Epithelial cell of esophagus (primary cell): ENCODE measurements at places on chromosomes 13 and 19.

- DNase-seq = no peak
Measured at GRCh38 chr13:34764246-34764645, 177.8 kb upstream of the NBEA start.

DNA sequence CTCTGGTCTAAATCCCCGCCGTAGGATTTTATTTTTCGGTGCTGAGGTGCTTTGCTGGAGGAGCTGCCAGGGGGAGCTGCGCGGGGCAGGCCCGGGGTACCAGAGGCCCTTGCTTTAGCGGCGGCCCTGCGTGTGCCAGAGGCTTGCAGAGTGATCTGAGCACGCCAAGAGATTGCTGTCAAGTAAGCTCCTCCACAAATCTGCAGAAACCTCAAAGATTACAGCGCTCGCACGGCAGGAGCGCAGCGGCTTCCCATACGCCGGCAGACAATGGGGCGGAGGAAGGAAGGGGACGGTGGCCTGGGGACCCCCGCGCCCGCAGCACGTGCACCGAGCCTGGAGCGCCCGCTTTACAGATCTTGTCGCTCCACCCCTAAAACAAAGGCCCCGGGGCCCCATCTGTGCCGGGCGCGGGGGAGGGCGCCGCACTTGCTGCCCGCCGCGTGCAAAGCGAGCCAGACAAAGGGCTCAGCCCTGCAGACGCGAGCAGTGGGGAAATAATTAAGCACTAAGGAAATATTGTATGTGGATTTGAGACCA, 9.1 kb upstream of the C19orf12 start:
- DNase-seq = peak; percentile 5

GRCh38 chr13:111275995-111276618, 44.3 kb upstream of the TEX29 start:
- no peak for DNase-seq

GRCh38 chr19:47778954-47779351, 450 bp downstream of the SELENOW start:
- no peak for DNase-seq

GRCh38 chr19:19096641-19097627, 33.1 kb downstream of the SLC25A42 start:
- DNase-seq = no peak

DNA sequence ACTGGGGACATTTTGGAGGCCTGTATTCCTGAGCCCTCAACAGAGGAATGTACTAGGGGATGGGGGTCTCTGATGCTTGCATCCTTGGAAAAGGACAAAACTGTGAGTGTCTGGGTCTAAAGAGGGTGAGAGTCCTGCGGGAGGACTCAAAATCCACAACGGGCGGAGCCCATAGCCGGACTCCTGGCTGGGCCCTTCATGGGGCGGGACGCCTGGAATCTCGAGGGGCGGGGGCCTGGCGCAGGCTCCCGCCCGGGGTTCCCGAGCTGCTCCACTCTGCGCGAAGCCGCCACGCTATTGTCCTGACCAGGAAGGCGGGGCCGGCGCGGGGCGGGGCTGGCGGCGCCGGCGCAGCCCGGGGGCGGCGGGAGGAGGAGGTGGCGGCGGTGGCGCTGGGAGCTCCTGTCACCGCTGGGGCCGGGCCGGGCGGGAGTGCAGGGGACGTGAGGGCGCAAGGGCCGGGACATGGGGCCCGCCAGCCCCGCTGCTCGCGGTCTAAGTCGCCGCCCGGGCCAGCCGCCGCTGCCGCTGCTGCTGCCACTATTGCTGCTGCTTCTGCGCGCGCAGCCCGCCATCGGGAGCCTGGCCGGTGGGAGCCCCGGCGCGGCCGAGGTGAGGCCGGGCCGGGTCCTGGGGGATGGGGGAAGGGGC, at the start of gene APLP1:
Gene APLP1, plus strand, starts transcription at position 403 of the 651 bp plus-strand sequence. Its CDS starts 63 bp downstream, at position 466.
- peak; percentile 36 for DNase-seq

- peak; percentile 72 for DNase-seq
Measured at GRCh38 chr13:58991826-58992477, 1171.8 kb downstream of the DIAPH3 start.

DNA sequence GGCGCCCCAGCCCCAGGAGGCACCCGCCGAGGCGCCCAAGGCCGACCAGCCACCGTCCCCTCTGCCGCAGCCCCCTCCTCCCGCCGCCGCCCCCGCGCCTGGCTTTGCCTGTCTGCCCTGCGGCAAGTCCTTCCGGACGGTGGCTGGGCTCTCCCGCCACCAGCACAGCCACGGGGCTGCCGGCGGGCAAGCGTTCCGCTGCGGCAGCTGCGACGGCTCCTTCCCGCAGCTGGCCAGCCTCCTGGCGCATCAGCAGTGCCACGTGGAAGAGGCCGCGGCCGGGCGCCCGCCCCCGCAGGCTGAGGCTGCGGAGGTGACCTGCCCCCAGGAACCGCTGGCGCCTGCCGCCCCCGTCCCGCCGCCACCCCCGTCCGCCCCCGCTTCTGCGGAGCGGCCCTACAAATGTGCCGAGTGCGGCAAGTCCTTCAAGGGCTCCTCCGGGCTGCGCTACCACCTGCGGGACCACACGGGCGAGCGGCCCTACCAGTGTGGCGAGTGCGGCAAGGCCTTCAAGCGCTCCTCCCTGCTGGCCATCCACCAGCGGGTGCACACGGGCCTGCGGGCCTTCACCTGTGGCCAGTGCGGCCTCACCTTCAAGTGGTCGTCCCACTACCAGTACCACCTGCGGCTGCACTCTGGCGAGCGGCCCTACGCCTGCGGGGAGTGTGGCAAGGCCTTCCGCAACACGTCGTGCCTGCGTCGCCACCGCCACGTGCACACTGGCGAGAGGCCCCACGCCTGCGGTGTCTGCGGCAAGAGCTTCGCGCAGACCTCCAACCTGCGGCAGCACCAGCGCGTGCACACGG, 2.6 kb upstream of the NAT14 start:
- no peak for DNase-seq

GRCh38 chr13:110376120-110376519, 69.0 kb downstream of the COL4A2 start:
- DNase-seq = no peak

GRCh38 chr13:71759651-71760511, 107.1 kb downstream of the DACH1 start:
- DNase-seq = no peak

GRCh38 chr13:53069800-53070199, 41.2 kb downstream of the OLFM4 start:
- no peak for DNase-seq

- DNase-seq = no peak
Measured at GRCh38 chr19:17393914-17394313, at the start of gene CCDC194. Gene CCDC194 (minus strand): TSS chr19:17394196. CDS start chr19:17394158, 38 bp downstream.

GRCh38 chr19:34556488-34556887, 74.9 kb downstream of the WTIP start:
- DNase-seq = no peak

- no peak for DNase-seq
Measured at GRCh38 chr13:45138282-45138681, 18.0 kb downstream of the GTF2F2 start.

- no peak for DNase-seq
Measured at GRCh38 chr19:37964109-37964508, 57.1 kb downstream of the SIPA1L3 start.

DNA sequence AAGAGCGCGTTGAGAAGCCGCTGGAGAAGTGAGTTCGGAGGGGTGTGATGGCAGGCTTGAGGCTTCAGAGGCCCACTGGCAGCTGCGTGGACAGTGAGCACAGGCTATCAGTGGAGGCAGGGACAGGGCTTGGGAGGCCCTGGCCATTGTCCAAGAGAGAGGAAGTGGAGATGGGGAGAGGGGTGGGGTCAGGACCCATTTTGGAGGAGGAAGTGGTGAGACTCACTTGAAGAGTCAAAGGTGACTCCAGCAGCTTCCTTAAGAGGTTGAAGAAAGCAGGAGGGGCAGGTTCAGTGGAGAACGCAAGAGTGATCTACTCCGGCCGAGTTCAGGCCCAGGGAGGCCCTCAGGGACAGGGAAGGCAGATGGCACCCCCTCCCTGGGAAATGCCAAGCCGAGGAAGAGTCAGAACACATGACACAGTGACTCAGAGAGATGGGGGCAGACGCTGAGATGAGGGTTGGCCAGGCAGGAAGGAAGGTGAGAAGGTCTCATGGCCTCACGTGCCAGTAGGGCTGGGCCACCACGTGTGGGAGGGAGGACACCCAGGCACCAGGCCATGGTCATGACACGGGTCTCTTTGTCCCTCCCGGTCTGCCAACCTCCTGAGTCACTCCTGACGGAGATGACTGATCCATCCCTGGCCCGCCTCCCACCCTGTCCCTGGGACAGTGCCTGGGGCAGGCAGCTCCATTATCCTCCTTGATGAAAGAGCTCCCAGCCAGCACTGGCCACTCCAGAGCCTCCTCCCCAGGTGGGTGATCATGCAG, 10.1 kb upstream of the CD22 start:
- peak; percentile 69 for DNase-seq

DNA sequence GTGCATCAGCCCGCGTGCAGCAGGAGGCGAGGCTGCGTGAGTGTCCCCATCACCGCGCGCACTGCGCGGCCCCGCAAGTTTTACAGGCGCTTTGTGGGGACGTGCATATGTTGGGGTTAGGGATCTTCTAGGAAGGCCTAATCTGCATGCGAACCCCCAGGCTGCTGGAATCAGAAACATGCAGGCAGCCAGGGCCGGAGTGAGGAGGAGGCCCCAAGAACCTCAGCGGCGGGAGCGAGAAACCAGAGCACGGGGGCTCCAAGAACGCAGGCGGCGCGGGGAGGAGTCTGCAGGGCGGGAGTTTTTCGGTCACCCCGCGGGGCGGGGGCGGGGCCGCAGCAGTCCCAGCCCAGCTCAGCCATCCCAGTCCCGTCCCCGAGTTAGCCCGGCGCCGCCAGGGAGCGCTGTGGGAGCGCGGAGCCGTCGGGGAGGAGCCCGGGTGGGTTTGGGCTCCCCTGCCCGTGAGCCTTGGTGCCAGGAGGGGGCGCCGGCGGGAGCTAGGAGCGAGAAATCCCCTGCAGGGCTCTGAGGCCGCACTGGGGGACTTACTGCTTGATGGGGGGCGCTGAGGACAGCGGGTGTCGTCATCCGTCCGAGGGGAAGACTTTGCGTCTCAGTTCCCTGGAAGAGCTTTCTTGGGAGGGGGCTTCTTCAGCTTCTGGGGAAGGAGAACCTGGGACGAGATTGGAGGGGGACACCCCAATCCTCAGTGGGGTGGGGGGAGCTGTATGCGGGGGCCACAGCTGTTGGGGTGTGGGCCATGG, 933 bp upstream of the NRTN start:
- DNase-seq = peak; percentile 86

DNA sequence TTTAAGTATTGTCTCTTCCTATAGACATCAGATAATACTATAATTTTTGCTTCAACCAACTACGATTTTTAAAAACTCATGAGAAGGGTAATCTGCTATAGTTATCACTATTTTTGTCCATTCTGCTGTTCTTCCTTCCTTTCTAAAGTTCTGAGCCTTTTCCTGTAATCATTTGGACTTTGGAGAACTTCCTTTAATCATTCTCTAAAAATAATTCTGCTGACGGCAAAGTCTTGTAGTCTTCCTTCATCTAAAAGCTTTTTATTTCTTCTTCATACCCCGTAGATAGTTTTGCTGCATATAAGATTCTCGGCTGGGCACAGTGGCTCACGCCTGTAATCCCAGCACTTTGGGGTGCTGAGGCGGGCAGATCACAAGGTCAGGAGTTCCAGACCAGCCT, 5.1 kb upstream of the FCGBP start:
- no peak for DNase-seq

- no peak for DNase-seq
Measured at GRCh38 chr19:41804336-41804735, 7.9 kb downstream of the CEACAM3 start.

GRCh38 chr19:39169143-39169810, 27.5 kb upstream of the NCCRP1 start:
- DNase-seq = no peak

DNA sequence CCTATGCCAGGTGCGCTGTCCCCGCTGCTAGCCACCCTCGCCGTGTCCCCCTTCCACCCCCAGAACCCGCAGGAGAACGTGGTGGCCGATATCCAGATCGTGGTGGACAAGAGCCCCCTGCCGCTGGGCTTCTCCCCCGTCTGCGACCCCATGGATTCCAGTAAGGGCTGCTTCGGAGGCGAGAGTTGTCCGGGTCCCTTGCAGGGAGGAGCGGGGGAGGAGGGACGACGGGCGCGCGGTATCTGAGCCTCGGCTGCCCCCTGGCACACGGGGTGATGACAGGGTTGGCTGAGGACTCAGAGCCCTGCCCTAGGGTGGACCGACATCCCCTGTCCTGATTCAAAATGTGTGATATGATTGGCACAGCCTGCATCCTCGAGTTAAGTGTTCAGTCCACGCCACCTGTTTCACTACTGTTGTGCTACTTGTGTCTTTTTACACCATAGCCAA, 653 bp downstream of the MVB12A start:
- DNase-seq = peak; percentile 31

DNA sequence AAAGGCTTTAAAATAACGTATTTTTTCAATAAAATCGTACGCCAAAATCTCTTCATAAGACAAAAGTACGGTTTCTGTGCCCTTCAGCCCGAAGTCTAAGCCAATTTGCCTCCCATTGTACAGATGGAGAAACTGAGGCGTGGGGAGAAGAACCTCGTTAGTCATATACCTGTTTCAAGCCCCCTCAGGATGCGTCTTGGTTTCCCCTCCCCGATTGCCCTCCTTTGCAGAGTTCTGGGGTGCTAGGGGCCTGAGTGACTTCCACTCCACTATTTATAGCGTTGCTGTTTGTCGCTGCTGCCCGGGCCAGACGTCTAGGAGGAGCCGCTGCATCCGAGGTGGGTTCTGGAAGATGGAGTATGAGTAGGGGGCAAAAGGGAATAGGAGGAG, 2.3 kb upstream of the LTBP4 start:
- DNase-seq = no peak

GRCh38 chr19:58559275-58560006, 1.0 kb upstream of the UBE2M start:
- DNase-seq = peak; percentile 84

GRCh38 chr13:102935896-102936321, 90.1 kb downstream of the ERCC5 start:
- no peak for DNase-seq

- DNase-seq = no peak
Measured at GRCh38 chr13:32537580-32538142, 934 bp downstream of the N4BP2L2 start.

DNA sequence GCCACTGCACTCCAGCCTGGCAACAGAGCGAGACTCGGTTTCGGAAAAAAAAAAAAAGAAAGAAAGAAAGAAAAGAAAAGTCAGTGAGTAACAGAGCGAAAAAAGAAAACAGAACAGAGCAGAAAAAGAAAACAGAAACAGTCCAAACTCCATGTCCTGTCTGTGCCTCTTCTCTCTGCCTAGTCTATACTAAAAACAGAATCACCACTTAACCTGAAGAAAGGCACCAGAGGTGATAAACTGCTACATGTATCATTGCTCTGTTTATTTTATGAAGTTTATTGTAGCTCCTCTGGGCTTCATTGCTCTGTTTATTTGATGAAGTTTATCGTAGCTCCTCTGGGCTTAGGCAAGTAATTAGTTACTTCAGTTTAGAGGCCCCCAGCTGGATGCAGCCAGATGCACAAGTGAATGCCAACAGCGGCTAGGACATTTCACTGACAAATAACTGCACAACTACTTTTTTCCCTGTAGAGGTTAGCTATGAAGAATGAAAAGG, 39.2 kb downstream of the TBC1D4 start:
- DNase-seq = no peak

GRCh38 chr13:75165543-75166230, 316.3 kb downstream of the TBC1D4 start:
- DNase-seq = no peak

GRCh38 chr19:58575183-58576041, 2.3 kb upstream of the MZF1 start:
- DNase-seq = peak; percentile 91

GRCh38 chr19:51354742-51355148, 11.4 kb downstream of the ETFB start:
- DNase-seq = no peak
